ENCODE measurements at places on chromosomes 2 and 18. TPM values are rescaled to one million over a fixed set of nuclear protein-coding genes. Genes with fewer than 3 reads are reported as not detected.

MAP3K19 gene
- 0.53 TPM for polyA plus RNA-seq

SUCLG1 gene
- 198 TPM for polyA plus RNA-seq

SPP2 gene
- not detected for polyA plus RNA-seq

SMPD4 gene
- 72.9 TPM for polyA plus RNA-seq

LHCGR gene
- polyA plus RNA-seq, result 0.18 TPM

CD8B gene
- 0.41 TPM for polyA plus RNA-seq

DSEL gene
- 20.8 TPM for polyA plus RNA-seq

ABCG5 gene
- polyA plus RNA-seq, result 0.46 TPM

LRRTM1 gene
- 32.1 TPM for polyA plus RNA-seq

LAMA3 gene
- 2.2 TPM for polyA plus RNA-seq

CFAP65 gene
- polyA plus RNA-seq, result 0.41 TPM

TSGA10 gene
- polyA plus RNA-seq, result 12.8 TPM

All from right renal pelvis (tissue), 4 donors.